A673 (cell line): ENCODE measurements at places on chromosomes 5 and 9. TPM values are rescaled to one million over a fixed set of nuclear protein-coding genes. Genes with fewer than 3 reads are reported as not detected.

GRCh38 chr5:139385061-139386049 is 2.3 kb upstream of the SLC23A1 start:
- no peak for DNase-seq

ENTPD8 gene
- total RNA-seq, result not detected in 2 replicates

DNA sequence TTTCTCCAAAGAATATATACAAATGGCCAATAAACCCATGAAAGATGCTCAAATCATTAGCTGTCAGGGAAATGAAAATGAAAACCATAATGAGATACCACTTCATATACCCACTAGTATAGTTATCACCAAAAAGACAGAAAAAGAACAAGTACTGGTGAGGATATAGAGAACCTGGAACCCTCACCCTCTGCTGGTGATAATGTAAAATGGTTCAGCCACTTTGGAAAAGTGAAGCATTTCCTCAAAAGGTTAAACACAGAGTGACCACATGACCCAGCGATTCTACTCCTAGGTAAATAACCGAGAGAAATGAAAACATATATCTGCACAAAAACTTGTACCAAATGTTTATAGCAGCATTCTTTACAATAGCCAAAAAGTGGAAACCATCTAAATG is 72.0 kb downstream of the HSD17B3 start:
- no peak for DNase-seq

PRR7 gene
- 3.0 and 5.3 TPM in 2 replicates for total RNA-seq

GRCh38 chr5:35129276-35129675 is 81.5 kb upstream of the AGXT2 start:
- DNase-seq, result no peak

- DNase-seq, result no peak
These were observed at the start of gene ADAMTS13 for GRCh38 chr9:133421615-133422542. Gene ADAMTS13 (plus strand): TSS chr9:133422367. CDS start chr9:133422444, 77 bp downstream.

GRCh38 chr9:129458663-129459546 is 162.0 kb downstream of the C9orf50 start:
- peak; percentile 51 for DNase-seq

- no peak for DNase-seq
These were observed 1342.0 kb upstream of the NUDT12 start for GRCh38 chr5:104904561-104904960.

FAM81B gene
- not detected in 2 replicates for total RNA-seq

DNA sequence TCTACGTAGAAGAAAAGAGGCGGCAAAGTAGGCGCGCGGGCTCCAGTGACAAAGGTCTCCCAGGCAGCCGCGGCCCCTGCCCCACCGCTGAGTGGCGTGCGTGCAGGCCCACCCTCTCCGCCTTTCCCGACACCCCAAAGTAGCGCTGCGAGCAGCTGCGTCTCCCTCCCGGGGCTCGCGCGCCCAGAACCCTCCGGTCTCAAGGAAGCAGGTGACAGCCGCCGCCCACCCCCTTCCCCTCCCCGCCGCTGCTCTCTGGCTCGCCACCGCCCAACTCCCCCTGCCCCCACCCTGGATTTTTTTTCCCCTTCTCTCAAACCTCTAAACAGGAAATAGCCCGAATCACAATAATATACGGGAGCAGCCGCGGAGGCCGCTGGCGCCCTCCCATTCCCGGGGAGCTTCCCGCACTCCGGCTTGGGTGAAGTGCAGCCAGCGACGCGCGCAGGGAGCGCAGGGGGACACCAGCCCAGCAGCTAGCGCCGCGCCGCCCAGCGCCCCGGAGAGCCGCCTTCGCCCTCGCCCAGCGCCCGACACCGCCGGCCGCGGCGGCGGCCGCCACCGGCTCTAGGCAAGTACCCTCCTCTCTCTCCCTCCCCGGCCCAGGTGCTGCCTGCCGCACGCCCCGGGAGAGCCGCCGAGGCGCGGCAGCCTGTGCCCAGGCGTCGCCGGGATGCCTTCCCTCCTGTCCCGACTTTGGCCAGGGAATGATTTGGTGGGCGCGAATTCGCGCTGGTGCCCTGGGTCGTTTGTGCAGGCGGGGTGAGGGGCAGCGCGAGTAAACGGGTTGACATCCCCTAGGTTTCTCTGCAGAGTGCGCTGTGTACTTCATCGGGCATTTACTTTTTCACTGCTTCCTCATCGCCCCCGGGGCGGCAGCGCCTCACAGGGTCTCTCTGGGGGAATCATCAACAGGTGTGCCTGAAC is 52.7 kb upstream of the TJP2 start:
- DNase-seq, result peak; percentile 51

DNA sequence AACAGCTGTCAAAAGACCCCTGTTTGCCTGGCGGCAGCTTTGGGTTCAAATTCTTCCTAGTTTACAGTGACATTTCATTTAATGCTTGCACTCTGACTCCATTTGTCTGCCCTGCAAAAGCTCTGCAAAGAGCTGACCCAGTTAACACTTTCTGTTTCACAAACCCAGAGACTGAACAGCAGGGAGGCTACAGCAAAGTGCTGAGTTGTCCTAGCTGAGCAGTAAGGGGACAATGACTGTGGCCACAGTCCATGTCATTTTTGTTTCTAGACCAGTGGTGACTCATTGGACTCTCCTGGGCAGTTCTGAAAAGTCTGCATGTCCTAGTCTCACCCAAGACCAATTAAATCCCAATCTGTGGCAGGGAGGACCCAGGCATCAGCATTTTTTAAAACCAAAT is 994.8 kb upstream of the WWC1 start:
- DNase-seq, result no peak

NUTM2G gene
- total RNA-seq, result not detected in 2 replicates

- no peak for DNase-seq
These were observed 676.2 kb downstream of the MAT2B start for GRCh38 chr5:164181604-164182003.

DNA sequence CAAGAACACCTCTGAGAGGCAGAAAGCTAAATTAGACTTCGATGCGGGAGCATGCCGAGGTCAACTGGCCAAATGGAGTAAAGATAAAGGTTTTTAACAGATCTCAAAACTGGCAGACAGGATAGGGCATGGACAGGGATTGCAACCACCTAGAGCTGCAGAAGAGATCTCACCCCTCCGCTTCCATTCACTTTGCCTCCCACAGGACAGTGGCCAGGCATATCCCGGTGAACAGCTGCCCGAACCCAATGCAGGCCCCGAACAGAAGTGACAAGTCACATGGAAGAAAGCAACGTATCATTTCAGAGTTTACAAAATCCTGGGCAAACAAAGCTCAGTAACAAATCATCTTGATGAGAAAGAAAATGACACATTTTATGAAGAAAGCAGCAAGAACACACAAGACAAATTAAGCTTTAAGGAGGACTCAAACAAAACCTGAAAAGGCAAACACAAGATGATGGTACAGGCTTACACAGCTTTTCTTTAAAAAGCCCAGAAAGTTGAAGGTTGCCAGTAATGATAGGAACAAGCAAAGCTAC is 18.4 kb downstream of the RNF130 start:
- no peak for DNase-seq

- no peak for DNase-seq
These were observed 33.8 kb downstream of the CAPSL start for GRCh38 chr5:35904443-35905132.

C5orf52 gene
- total RNA-seq, result not detected in 2 replicates

- no peak for DNase-seq
These were observed 15.8 kb upstream of the FCHO2 start for GRCh38 chr5:72940082-72940481.

SOWAHA gene
- not detected in 2 replicates for total RNA-seq

ADRB2 gene
- not detected in 2 replicates for total RNA-seq

PCDHGA1 gene
- 2.2 and 2.3 TPM in 2 replicates for total RNA-seq

DNA sequence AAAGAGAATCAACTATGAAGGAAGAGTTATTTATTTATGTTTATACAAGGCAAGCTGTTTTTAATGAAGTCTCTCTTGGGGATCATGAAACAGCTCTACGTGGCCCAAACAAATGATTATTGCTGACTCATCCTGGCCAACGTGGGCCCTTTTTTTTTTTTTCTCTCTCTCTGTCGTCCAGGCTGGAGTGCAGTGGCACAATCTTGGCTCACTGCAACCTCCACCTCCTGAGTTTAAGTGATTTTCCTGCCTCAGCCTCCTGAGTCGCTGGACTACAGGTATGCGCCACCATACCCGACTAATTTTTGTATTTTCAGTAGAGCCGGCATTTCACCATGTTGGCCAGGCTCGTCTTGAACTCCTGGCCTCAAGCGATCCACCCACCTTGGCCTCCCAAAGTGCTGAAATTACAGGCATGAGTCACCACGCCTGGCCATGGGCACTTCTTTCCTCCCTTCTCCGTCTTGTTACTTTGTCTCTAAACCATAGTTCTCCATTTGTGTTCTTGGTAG is 98.3 kb downstream of the BASP1 start:
- DNase-seq, result peak; percentile 64

MCC gene
- total RNA-seq, result 0.60 and 0.87 TPM in 2 replicates

RASGRF2 gene
- total RNA-seq, result 8.4 and 9.1 TPM in 2 replicates
